ENCODE measurements at places on chromosomes 6 and 20. TPM values are rescaled to one million over a fixed set of nuclear protein-coding genes. Genes with fewer than 3 reads are reported as not detected.

The PARD6B gene
- total RNA-seq, result 6.5 TPM

The HAO1 gene
- total RNA-seq, result not detected

The CDH4 gene
- not detected for total RNA-seq

The MGME1 gene
- total RNA-seq, result 12.8 TPM

The BTN1A1 gene
- total RNA-seq, result not detected

DNA sequence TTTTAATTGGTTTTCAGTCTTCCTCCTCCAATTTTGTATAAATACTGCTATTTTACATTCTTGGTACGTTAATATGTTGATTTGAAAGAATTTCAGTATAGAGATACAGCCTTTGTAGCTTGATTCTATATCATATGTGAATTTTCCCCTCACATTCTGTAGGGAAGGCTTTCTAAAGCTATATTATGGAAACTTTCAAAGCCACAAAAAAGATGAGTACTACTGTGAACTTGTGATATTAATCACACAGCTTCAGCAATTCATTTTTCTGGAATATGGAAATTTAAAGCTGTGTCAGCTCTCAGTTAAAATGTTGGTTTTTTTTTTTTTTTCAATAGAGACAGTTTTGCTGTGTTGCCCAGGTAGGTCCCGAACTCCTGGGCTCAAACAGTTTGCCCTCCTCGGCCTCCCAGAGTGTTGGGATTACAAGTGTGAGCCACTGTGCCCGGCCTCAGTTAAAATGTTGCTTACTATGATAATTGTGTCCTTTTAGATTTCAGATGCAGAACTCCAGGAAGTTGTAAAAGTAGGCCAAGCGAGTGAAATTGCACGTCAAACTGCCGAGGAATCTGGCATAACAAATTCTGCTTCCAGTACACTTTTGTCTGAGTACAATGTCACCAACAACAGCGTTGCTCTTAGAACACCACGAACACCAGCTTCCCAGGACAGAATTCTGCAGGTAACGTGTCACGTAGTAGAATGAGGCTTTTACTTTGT, 20.6 kb downstream of the CDC5L start:
- ATAC-seq, result no peak

GRCh38 chr20:35603695-35604448, 11.8 kb upstream of the SPAG4 start:
- no peak for ATAC-seq

DNA sequence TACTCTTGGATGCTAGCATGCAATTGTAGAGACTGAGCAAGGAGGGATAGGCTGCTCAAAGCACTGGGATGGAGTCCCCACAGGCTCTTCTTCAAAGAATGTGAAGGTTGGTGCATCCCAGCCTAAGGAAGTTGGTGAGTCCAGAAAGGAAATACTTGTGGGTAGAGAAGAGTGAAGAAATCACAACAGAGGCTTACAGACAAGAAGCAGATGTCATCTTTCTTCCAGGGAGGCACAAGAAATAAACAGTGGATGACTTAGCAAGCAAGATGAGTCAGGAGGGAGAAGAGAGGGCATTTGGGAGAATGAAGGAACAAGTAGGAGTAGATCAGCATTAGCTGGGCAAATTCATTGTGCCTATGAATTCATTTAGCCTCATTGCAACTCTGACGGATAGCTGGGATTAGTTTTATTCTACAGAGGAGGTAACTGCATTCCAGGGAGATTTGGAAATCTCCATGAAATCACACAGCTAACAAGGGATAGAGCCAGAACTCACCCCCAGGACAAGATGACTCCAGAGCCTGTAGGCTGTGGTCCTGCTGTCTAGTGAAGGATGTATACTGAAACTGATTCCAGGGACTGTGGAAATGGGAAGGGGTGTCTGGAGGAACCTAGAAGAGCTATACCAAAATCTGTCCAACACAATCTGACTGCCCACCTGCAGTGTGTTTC, 125.8 kb upstream of the SPTLC3 start:
- no peak for ATAC-seq

DNA sequence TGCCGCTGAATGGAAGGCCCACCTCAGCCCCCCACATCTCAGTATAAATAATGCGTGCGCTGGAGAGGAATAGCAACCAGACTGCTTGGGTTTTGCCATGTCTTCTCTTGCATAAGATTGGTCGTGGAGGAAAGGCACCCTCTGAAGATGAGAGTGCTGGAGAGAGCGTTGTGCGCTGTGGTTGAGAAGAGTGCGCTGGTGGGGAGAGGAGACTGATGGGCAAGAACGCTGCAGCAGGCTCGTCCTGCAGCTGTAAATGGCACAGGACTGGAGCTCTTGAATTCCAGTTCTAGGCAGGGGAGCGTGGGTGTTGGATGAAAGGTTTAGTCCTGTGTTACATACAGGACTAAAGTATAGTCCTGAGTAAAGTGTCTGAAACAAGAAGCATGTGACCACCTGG, 51.5 kb downstream of the RPRD1B start:
- ATAC-seq, result no peak

GRCh38 chr6:152948150-152948768, 34.6 kb downstream of the FBXO5 start:
- ATAC-seq, result peak; percentile 60

- no peak for ATAC-seq
Measured at GRCh38 chr20:56735084-56735642, 106.1 kb downstream of the TFAP2C start.

GRCh38 chr6:143695969-143696663, 18.4 kb downstream of the PHACTR2 start:
- ATAC-seq, result no peak

DNA sequence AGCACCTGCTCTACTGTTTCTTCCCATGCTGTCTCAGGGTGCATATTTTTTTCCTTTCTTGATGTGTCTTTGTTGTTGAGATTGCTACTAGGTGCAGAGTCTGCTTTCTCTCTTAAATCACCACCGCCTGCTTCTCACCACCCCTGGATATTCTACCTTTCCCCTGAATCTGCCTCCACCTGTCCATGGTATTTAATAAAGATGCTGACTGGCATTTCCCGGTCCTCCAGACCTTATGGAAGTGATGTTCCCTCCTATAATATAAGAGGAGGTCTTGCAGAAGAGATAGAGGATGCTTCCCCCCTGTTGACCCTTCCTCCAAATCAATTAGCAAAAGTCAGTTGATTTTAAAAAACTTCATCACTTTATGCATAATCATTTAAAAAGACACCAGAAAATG, 107.9 kb upstream of the IYD start:
- ATAC-seq, result no peak

DNA sequence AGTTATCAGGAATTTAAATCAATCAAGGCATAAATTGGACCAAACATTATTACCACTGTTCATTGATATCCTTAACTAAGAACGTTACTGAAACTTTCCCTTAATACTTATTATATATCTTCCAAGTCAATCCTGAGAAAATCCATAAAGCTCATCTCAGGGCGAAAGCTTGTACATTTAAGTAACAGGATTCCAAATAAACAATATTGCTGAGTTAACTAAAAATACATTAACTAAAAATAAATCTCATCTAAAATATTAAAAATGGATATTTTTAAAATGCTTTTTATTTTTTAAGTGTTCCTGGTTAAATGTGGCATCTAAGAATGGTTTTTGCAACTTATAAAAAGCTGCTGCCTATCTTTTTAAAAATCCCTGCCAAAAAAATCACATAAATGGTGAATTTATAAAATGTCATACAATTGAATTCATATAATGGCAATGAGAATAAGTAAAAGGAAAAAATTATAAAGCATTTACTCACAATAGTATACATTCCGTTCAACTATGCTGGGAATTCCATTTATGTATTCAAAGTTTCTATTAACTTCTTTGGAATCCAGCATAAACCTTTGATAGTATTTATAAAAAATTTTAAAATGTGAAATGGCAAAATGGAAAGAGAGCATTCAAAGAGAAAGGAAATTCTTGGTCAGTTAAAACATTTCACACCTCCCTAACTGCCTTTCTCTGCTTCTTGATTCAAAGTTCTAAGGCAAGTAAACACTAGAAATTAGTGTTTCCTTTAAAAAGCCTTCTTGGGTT, 20.8 kb upstream of the GMDS start:
- no peak for ATAC-seq

DNA sequence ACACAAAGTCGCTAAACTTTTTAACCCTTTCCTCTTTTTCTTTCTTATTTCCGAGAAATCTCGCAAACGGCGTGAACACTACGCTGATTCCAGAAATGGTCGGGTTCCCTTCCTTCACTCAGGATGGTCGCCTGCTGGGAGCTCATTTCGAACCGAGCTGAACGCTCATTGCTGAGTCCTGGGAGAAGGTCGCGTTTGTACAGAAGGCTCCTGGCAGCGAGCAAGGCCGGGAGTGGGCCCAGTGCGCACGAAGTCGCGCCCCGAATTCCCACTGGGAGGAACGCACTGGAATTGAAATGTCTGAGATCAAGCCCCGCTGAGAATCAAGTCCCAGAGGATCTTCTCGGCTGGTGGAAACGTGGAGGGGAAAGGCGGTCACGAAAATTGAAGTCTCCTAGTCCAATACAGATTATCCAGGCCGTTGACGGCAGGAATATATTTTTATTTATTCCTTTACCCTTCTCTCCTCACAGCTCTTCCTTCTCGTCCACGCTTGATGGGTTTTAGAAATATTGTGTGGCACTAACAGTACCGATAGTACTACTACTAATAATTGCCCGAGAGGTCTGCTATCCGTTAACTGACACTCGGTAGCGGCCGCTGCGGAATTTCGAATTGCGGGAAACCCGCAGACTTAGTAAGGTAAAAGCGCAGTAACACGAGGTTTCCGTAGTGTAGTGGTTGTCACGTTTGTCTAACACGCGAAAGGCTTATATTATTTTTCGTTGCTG, 207.2 kb upstream of the ZNF184 start:
- no peak for ATAC-seq

- no peak for ATAC-seq
Measured at GRCh38 chr6:26494117-26494516, 6.0 kb upstream of the BTN1A1 start.

GRCh38 chr6:127483399-127484055, 24.3 kb upstream of the KIAA0408 start:
- ATAC-seq, result no peak

DNA sequence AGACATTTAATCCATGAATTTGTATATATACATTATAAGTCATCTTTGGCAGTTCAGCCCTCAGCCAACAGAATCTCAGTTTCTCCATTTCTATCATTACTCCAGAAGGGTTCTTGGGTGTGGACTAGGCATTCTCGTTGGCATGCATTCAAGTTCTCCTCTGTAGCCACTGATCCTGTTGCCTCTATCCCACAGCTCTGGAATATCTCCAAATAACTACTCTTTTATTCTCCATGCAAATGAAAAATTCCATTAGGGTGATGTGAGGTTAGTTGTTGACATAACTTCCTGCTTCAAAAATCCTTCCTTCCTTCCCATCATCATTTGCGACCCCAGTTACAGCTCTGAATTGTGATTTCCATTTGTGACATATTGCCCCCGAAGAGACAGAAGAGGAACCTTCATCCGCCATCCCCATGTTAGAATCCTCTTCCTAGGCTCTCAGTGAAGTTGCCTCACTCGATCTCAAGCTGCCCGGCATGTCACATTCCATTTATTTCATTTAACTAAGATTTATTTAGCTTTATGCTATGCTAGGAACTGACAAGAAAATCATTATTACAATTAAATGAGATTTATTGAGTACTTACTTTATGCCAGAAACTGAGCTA, 93.7 kb upstream of the EDN1 start:
- ATAC-seq, result no peak
